ENCODE measurements at places on chromosomes 5 and 9.

GRCh38 chr9:5958273-5958672 is 57.2 kb downstream of the RANBP6 start:
- no peak for DNase-seq

GRCh38 chr5:91401175-91401574 is 18.1 kb upstream of the ARRDC3 start:
- no peak for DNase-seq

DNA sequence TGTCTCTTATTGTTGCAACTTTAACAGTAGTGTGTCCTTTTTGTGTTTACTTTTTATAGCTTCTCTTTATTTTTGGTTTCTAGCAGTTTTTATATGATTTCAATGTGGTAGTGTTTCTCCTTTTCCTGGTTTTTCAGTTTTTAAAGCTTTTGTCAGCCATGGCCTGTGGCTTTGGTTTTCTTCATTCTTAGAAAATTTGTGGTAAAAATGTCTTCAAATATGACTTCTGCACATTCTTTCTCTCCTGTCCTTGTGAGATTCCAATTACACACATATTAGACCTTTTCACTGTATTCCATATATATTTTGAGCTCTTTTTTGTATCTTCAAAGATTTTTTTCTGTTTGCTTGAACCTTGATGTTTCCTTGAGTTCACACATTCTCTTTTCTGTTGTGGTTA is 180.5 kb downstream of the CNTLN start:
- DNase-seq = no peak

GRCh38 chr9:127277099-127277498 is 12.5 kb downstream of the GARNL3 start:
- no peak for DNase-seq

DNA sequence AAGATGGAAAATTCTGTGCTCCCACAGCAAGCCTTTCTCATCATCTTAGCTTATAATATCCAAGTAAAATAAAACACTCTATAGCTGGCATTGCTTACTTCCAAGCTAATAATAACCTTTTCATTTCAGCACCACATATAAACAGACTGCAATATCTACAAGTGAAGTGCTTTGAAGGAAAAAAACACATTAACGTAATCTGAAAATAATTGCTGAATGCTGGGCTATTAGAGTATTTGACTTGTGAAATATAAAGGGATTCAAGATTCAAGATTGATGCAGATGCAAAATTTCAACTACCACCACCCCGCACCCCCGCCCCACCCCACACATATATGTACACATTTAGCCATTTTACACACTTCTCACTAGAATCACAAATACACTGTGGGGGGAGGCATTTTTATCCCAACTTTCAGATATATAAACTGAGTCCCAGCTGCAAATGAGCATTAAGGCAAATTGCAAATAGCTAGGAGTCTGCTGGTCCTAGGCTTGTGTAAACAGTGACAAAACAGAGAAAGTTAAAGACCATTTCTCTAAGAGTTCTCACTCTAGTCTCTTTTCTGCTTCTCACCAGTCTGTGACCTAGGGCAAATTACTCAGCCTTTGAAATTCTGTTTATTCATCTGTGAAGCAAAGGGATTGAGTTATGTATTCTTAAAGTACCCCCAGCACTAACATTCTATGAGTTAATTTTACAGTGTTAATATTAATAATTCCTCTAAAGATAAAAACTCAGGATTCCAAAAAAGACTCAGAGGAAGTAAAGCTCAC is 489.4 kb downstream of the PRELID2 start:
- no peak for DNase-seq

DNA sequence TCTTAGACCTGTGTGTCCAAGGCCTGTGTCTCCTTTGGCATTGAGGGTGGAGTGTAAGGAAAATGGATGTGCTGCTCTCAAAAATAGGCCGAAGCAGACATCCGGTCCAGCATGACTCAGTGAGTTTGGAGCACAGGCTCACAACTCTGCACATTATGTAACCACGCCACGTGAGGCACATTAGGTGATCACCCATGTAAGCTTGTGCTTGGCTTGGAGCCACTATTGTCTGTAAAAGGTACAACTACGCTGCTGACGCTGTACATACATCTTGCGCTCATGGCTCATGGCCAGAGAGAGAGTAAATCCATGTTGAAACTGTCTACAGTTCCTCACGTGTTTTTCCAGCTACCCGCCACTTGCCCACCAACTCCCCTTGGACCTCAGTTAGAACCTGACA is 177.5 kb downstream of the PDE4D start:
- DNase-seq = no peak

DNA sequence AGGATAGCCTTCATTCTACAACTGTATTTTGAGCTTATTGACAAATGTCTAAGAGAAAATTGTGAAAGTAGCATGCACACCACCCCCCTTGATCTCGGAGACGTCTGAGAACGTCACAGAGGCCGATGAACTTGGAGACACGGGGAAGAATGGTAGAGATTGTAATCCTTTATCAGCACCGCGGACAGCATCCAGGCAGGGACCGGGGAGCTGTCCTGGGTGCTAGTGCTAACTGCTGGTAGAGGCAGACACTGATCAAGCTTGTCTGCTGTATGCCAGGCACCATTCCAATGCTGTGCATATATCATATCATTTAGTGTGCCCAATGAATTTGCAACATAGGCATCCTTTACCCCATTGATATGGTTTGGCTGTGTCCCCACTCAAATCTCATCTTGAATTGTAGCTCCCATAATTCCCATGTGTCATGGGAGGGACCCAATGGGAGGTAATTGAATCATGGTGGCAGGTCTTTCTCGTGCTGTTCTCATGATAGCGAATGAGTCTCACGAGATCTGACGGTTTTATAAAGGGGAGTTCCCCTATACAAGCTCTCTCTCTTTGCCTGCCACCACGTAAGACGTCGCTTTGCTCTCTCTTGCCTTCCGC is 98.8 kb downstream of the LHX2 start:
- no peak for DNase-seq

DNA sequence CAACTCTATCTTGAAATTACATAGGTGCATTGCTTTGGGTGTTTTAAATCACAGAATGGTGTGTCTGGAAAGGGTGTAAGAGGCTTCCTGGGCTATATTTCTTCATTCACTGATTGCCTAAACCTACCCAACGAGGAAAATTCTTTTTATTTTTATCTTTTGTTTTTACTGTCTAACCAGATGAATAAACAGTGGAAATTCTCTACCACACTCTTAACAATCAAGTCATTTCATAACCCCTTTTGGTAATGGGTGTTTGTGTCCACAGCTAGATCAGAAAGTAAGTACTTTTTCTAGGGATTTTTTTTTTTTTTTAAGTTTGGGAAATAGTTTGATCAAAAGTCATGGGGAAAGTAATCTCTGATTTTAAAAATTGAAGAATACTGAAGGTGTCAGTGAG is 27.6 kb upstream of the C5orf47 start:
- DNase-seq = no peak

GRCh38 chr5:124659798-124660197 is 86.6 kb downstream of the ZNF608 start:
- no peak for DNase-seq

GRCh38 chr9:101047848-101048397 is 19.4 kb downstream of the PLPPR1 start:
- no peak for DNase-seq

DNA sequence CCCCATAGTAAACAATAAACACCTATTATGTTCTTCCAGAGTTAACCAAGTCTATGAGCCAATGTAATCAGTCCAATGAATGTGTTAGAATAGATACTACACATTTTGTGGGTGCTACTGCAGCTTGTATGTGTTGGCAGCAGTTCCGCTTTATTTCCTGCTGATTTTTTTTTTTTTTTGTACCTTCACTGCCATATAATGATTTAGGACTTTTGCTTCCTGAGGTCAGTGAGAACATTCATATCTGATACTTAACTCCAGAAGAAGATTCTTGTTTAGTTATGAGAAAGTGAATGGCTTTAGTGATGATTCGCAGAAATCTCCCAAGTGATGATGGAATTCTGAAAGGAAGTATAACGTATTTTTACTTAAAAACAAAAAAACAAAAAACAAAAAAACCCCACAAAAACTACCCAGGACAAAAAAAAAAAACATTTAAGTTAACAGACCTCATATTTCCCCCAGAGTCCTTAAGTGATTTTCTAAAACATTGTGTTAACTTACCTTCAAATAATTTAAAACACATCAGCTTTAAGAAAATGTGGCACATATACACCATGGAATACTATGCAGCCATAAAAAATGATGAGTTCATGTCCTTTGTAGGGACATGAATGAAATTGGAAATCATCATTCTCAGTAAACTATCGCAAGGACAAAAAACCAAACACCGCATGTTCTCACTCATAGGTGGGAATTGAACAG is 24.7 kb upstream of the LMNB1 start:
- DNase-seq = no peak

DNA sequence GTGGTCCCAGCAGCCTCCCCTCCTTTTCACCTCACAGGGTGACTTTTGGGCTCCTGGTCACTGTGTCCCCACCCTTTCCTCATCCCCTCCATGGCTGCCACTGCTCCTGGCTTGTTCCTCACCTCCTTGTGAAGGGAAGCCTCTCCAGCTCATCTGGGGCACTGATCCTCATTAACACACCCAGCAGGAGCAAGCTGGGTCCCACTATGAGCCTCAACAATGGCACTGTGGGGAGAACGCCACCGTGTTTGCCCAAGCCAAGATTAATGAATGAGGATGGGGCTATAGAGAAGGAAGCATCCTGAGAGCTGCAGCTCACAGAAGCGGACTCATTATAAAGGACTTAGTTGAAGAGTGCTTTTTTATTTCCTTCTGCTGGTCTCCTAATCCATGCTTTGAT is 118.4 kb downstream of the MARCHF11 start:
- DNase-seq = no peak

DNA sequence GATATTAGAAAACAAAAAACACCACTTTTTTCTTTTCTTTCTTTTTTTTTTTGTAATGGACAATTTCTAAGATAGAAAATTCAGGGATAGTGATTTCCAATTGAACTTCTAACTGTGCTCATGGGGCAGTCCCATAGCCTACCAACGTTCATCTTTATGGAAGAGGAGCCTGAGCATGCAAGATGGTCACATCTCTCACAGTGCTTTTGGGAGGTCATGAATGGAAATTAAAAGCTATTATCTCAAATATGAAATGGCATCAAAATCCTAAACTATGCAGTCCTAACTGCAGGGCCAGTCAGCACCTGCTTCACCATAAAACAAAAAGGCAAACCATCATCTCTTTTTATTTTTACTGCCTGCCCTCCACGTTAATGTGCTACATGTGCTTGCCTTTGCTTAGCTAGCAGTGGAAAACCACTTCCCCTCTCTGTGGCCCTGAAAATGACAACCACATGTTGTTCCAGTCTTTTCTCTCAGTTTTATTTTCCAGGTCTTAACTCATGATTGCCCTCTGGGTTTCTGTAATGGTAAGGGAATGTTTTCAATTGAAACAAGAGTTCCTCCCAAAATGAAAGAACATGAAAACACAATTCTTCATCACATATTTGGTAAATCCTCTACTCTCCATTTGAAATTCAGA is 16.7 kb downstream of the IFNB1 start:
- no peak for DNase-seq

DNA sequence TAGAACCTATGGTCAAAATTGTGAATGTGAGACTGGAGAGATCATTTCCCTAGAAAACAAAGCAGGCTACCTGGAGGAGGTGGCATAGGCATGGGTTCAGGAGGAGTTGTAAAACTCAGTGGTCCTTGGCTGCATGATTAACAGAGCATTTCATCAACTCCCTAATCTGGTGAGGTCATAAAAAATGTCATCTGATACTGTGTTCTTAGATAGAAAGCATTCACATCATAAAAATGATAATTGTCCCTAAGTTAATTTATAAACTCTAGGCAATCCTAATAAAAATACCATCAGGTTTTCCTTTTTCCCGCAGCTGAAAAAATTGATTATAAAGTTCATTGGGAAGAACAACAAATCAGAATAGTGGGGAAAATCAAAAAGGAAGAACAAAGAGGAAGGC is 60.6 kb upstream of the GALNT10 start:
- no peak for DNase-seq

DNA sequence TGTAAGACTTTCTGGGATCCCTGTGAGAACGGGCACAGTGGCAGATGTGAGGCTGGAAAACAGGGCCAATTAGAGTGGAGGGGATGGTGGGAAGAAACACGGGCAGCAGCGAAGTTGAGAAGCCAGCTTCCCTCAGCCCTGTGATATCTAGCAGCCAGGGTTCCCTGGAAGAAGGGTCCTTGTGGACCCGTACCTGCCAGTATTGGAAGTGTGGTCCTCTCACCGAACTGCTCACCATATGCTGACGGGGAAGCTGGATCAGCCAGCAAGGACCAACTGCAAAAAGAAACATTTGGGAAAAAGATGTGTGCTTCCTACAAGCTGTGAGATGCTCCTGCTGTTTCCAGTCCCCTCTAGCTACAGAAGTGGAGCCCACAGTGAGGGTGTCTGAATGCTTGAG is 13.6 kb downstream of the CKMT2 start:
- no peak for DNase-seq

- no peak for DNase-seq
These were observed 301.1 kb upstream of the PTGER4 start for GRCh38 chr5:40378396-40379177.

DNA sequence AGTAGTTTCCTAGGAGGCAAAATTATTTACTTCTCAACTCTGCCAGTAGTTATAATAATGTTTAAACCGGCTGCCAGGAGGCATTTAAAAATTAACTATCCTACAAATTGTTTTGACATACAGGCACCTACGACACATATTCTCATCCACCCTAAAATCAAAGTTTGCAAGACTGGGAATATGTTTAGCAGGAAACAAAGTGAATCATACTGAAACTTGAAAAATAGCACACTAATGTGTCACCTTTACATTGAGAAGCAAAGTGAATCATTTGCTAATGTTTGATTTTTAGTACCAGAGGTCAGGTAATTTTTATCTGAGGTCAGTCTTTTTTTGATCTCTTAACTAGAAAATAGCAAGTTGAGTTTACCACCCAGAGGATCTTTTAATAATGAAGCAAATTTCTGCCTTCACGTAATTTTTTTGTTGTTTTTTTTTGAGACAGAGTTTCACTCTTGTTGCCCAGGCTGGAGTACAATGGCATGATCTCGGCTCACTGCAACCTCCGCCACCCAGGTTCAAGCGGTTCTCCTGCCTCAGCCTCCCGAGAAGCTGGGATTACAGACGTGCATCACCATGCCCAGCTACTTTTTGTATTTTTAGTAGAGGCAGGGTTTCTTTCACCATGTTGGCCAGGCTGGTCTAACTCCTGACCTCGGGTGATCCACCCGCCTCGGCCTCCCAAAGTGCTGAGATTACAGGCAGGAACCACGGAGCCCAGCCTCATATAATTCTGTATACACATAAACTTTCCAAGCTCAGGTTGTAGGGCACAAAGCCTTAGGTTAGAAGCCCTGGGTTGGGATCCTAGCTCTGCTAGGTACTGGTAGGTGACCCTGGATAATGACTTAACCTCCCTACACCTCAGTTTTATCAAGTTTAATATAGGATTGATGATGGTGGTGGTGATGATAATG is 124.3 kb downstream of the UGCG start:
- DNase-seq = no peak

DNA sequence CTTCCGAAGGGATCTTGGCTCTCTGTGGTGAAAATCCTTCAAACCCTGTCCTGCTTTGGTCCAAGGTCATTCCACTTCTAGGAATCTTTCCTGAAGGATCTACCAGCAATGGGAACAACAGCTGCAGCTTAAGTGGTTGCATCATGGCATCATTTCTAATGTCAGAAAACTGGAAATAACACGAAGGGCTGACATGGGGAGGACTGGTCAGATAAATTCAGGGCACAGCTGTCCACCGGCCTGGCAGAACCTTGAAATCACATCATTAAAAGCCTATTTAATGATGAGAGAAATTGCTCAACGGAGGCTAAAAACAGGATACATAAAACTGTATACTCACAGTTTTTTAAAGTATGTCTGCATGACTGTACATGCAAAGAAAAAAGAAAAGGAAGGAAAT is 28.3 kb downstream of the OLFML2A start:
- no peak for DNase-seq
